ENCODE measurements at places on chromosomes 4 and X.

DNA sequence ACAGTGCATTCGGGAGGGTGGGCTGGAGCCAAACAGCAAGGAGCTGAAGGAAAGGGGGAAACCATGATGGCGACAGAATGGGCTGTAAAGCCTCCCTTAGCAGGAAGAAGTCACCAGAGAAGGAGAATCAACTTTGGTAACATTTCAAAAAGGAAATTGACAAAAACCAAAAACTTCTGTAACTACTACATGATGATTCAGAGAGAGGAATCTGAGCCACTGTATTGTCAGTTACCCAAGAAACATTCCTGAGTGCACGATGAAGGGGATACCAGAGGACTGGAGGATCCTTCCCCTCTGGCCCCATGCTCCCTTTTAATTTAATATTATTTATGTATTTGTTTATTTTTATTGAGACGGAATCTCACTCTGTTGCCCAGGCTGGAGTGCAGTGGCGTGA lies 26.3 kb downstream of the PDHA1 start:
- no peak for DNase-seq

DNA sequence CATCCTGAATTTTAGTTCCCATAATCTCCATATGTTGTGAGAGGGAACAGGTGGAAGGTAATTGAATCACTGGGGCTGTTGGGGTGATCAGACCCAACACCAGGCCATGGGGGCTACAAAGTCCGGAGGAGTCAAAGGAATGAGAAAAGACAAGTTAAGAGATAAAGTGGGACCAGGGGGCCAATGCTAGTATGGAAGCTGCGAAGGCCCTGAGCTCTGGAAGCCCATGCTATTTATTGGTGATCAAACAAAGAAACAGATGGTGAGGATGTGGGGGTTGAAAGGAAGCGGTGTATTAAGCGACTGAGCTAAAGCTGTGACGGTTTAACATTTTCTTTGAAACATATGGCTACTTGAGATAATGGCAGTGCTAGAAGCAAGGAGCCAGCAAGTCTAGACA lies 132.8 kb downstream of the PDGFC start:
- no peak for DNase-seq

DNA sequence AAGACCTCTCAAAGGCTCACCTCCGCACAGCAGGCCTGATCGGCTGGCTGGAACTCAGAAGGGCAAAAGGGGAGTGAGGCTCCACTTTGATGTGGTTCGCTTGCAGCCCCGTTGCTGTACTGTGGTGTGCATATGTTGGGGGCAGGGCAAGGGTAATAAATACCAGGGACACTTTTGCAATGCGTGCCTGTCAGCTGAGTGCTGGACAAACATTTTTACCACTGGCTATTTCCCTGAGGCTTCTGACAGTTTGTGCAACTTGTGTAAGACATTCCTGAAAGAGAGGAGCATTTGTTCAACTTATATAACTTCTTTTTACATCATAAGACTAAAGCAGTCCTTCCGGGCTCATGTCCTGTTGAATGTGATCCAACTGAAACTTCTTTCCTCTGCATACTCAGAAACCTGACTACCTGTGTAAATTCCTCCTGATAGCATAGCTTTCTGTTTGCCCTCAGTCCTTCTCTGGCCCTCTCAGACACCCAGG lies 82.3 kb downstream of the SPRY1 start:
- DNase-seq = no peak

- DNase-seq = no peak
These were observed 1.2 kb downstream of the HMGB3 start for GRCh38 chrX:150984169-150984824.

DNA sequence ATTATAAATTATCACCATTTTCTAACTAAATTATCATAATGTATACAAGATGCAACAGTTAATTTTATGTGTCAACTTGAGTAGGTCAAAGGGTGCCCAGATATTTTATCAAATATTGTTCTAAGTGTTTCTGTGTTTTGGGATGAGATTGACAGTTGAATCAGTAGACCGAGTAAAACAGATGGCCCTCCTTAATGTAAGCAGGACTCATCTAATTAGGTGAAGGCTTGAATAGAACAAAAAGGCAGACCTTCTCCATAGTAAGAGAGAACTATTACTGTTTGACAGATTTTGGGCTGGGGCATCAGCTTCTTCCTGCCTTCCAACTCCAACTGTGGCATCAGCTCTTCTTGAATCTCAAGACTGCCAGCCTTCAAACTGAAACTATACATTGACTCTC lies 185.8 kb downstream of the TRAM1L1 start:
- no peak for DNase-seq

GRCh38 chr4:5619913-5620625 lies 88.3 kb downstream of the EVC2 start:
- DNase-seq = no peak

DNA sequence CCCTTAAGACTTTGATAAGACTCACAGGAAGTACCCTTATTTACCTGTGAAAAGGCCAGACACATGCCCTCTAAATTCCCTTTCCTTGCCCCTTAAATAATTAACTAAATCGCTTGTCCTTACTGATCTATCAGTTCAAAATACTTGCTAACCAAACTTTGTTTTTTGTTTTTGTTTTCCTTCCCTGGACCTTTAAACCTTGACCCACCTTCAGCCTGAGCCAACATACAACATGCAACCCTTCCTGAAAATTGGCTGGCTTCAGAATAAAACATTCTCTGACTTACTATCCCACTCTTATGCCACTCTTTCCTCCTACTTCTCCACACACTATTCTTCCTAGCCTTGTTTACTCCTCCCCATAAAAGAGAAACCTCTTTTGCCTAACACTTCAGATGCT lies 448.1 kb upstream of the TRAM1L1 start:
- DNase-seq = no peak

DNA sequence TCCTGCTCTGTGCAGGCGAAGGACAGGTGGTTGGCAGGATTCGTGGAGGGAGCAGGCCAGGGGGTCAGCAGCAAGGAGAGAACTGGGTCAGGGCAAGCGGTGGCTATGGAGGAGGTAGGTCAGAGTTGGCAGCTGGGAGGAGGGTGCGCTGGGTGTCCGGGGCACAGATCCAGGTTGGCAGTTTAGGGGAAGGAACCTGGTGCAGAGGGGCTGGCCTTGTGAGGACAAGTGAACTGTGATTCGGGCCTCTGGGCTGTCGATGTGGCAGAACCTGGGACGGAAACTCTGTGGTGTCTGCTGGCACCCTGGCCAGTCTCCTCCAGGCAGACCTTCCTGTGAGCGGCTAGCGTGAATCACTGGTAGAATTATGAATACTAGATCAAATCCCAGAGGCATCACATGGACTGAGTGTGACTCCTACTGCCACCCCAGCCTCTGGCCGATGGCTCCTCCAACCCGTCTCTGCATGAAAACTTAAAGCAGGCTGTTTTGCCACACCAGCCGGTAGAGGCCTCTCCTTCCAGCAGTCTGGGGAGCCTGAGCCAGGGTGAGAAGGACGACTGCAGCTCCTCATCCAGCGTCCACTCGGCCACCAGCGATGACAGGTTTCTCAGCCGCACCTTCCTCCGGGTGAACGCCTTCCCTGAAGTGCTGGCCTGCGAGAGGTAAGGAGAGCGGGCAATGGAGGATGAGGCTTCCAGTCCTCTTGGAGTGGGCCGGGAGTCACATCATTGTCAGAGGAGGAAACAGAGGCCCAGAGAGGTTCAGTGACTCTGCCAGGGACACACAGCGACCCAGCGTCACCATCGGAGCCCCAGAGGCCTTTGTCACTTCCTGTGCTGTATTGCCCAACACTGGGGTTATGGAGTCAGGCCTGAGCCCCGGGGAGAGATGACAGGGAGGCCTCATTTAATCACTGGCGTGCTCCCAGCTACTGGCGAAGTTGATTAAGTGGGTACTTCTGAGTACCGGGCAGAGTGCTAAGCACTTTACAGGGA lies 20.3 kb downstream of the EVC start:
- DNase-seq = no peak

GRCh38 chr4:180084561-180084960 lies 2158.6 kb upstream of the TENM3 start:
- DNase-seq = no peak

GRCh38 chrX:123949846-123950245 lies 11.7 kb upstream of the STAG2 start:
- DNase-seq = no peak

DNA sequence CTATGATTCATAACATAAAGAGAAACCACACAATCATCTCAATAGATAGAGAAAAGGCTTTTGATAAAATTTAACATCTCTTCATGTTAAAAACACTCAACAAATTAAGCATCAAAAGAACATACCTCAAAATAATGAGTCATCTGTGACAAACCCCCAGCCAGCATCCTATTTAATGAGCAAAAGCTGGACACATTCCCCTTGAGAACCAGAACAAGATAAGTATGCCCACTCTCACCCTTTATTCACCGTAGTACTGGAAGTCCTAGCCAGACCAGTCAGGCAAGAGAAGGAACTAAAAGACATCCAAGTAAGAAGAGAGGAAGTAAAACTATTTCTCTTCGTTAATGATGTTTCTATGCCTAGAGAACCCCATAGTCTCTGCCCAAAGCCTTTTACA lies 507.2 kb downstream of the PABPC4L start:
- DNase-seq = no peak

DNA sequence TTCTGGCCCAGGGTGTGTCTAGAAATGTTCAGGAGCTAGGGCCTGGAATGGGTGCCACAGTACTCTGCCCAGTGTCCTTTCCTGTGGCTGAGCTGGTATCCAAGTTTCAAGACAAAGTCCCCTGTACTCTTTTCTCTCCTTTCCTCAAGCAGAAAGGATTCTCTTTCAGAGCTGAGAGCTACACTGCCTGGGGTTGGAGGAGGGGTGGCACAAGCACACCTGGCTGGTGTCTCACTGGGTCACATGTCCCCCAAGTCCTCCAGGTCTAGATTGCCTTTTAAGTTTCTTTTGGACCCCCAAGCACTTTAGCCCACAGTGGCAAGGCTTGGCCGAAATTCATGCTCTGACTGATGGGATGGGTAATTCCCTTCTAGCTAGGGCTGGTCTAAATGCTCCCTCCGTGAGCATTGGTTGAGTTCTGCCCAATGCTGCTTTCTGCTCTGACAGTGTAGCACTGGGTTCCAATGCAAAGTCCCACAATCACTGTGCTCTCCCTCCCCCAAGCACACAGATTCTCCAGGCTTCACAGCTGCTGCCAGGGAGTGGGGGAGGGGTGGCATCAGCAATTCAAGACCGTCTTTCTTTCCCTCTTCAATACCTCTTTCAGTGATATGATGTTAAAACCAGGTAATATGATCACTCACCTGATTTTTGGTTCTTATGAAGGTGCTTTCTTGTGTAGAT lies 47.8 kb downstream of the BEX3 start:
- DNase-seq = no peak

- no peak for DNase-seq
These were observed 70.1 kb upstream of the ENPP6 start for GRCh38 chr4:184287697-184288255.

Measured in NCI-H1092 (cell line).